ENCODE measurements at places on chromosomes 1 and 21.

DNA sequence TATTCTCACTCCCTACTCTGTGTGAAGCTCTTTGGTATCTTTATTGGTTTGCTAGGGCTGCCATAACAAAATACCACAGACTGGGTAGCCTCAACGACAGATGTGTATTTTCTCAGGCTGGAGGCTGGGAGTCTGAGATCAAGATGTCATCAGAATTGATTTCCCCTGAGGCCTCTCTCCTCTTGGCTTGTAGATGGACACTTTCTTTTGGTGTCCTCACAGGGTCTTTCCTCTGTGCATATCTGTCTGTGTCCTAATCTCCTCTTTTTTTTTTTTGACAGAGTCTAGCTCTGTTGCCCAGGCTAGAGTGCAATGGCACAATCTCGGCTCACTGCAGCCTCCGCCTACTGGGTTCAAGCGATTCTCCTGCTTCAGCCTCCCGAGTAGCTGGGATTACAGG, 71.4 kb upstream of the KCNJ6 start:
- no peak for DNase-seq

DNA sequence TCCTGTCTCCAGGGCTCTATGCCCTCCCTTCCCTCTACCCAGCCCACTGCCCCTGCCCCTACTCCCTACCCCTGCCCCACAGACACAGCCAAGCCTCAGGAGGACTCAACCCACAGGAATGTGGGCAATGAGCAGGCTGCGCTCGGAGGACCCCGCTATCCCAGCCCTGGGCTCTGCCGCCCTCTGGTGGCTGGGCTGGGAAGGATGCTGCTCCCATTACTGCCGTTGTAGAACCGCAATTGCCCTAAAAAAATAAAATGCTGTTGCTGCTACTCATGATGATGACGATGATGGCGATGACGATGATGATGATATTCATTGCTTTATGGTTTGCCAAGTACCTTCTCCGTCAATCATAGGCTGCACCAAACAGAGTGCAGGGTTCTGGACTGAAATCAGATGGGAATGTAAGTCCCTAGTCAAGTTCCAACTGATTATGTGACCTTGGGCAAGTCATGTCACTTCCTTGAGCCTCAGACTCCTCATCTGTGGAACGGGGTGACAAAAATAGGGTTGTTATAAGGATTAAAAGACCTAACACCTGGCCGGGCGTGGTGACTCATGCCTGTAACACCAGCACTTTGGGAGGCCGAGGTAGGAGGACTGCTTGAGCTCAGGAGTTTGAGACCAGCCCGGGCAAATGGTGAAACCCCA, 24.6 kb downstream of the ARHGEF19 start:
- DNase-seq, result peak; percentile 81

- DNase-seq, result no peak
Observed at GRCh38 chr1:23693599-23693998, 2.0 kb downstream of the RPL11 start.

DNA sequence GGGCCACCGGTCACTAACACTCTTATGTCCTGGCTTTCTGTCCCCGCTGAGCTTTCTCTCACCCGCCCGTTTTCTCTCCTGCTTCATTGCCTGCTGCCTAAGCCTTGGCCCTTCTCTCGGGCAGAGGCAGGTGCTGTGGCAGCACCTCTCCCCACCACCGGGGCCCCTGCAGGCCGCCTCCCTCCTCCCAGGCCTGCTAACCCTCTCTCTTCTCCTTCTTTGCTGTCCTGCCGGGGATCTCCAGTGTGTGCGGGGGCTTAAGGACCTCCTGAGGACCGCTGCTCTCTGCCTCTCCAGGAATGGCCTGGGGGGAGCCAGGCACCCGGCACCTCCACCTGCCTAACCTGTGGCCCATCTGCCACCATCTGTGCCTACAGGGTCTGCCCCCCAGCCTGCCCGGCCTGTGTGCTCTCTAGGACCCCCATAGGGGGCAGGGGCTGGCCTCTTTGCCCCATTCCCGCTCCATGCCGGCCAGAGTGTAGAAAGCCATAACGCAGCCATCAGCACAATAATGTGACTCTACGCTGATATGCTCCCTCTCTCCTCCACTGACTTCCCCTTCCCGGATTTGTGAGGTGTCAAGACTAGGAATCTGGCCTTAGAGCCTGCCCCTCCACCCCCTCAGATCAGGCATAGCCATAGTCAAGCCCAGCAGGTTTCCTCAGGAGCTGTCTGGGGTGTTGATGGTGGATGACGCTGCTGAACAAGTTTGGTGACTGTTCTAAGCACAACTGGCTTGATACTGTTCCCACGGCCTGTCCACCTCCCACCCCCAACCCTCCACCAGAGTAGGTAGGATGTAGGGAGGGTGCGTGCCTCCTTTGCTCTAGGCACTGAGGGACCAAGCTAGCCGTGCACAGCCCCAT, 6.1 kb upstream of the SFN start:
- no peak for DNase-seq

GRCh38 chr1:92949937-92950817, 11.1 kb downstream of the DIPK1A start:
- DNase-seq, result no peak

DNA sequence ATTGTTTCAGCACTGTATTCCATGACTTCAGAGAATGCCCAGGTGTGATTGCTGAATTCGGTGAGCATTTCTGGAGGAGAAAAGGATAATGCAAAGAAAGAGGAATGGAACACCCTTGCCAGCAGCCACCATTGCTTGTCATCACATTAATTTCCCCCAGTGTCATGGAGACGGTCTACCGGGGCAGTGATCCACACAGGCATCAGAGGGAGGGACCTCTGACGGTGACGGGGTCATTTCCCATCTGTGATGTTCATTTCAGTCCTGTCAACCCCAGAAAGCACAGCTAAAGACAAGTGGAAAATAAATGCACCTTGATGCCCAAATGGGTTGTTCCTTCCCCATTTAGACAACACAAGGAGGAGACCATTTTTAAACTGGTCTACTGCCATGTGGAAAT, 376.4 kb downstream of the PCP4 start:
- no peak for DNase-seq

- DNase-seq, result no peak
Observed at GRCh38 chr1:51472359-51472758, 46.7 kb downstream of the EPS15 start.

GRCh38 chr1:68917456-68917855, 420.6 kb upstream of the DEPDC1 start:
- no peak for DNase-seq

DNA sequence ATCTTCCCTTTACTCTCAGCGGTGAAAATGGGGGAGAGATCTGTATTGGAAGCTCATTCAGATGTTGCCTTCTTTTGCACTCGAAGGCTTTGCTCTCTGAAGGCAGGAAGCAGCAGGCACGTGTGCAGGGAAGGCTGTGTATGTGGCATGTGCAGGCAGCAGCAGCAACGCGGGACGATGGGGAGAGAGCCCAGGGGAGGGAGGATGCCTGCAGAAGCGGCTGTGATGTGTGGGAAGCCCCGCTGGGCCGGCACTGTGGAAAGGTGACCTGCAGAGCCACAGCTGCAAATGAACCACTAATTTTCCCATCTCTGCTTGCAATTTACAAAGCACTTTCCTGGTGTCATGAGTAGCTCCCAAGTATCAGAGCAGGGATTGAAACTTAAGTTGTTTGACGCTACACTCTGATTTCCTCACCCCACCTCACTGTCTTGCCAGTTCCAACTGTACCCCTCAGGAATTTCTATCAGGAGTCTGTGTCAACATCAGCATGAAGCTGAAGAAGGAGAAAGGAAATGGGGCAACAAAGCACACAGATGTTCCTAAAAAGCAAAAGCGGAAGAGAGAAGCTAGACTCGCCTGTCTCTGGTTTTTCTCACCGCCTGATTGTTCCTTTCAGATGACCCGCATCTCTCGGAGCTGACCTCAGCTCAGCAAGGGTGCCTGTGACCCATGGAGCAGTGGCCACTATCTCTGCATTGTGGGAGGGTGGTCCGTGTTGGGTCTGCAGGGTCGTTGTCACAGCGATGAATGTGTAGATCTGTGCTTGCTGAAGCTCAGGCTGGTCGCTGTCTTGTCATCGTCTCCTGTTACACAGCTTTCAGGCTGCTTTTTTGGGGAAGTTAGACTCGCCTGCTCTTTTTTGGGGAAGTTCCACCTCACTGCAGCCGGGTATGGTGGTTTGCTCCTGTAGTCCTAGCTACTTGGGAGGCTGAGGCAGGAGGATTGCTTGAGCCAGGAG, 156.1 kb downstream of the KIF26B start:
- DNase-seq, result no peak

- DNase-seq, result no peak
Observed at GRCh38 chr1:28171246-28171645, 5.2 kb downstream of the PTAFR start.

DNA sequence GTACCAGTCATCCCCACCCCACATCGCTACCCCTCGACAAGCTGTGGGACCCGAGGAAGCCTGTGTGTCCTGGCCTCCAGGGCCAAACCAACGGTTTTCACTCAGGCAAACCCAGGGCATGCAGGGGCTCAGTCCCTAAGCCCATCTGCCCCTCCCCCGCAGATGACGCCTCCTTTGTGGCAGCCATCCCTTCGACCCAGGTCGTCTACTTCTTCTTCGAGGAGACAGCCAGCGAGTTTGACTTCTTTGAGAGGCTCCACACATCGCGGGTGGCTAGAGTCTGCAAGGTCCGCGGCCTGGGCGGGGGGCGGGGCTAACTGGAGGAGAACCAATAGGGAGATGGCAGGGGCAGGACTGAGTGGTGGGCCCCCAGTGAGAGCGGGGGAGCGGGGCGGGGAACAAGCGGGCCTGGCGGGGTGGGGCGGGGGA, 7.4 kb downstream of the SEMA4A start:
- DNase-seq, result no peak
